ENCODE measurements at places on chromosomes 5 and 9. TPM values are rescaled to one million over a fixed set of nuclear protein-coding genes. Genes with fewer than 3 reads are reported as not detected.

GRCh38 chr9:136643596-136644342 is 18.9 kb upstream of the EGFL7 start:
- no peak for DNase-seq

- DNase-seq = no peak
Measured at GRCh38 chr5:105695941-105696340, 1974.8 kb downstream of the EFNA5 start.

MYORG gene
- 8.1 TPM for polyA plus RNA-seq

GRCh38 chr9:4393806-4394523 is 94.1 kb upstream of the GLIS3 start:
- DNase-seq = no peak

PFN3 gene
- polyA plus RNA-seq = 3.1 TPM

FGF18 gene
- 0.44 TPM for polyA plus RNA-seq

- no peak for DNase-seq
Measured at GRCh38 chr9:135805422-135806022, 101.8 kb downstream of the CAMSAP1 start.

DNA sequence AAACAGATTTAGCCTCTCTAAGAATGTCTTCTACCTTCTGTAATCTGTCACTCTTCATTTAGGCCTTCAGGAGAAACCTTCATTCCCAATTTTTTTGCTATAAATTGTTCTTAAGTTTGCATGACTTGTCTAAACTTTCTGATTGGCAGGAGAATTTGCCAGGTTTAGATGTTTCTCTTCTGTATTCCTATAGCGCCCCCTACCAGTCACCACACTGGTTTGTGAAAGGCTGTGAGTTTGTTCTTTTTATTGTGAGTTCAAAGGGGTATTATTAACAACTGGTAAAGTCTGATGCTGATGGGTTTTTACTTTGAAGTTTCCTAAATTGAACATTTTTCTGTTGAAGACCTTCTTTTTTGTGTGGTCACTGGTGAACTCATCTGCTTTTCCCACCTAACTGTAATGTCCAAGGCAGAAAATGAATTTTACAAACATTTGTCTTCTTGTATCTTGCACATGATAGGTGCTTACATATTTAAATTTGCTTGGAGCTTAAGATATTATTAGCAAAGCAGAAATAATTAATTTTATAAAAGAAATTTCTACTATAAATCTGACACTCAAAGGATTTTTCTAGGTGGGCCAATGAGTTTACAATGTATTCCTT is 18.4 kb upstream of the F2RL2 start:
- peak; percentile 65 for DNase-seq

DNA sequence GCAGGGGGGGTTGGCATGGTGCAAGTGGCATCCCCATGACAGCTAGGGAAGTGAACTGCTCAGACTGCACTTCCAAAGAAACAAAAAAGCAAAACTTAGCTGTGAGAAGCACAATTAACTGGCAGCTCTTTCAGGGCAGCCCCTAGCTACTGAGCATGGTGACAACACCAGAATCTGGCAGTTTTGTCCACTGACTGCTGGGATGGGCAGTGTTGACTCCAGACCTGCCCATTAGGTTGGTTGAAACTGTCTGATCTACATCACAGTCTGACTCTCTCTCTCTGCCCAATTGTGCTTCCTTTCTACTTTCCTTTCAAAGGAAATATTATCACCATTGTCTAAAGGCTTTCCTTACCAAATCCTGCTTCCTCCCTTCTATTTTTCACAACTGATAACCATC is 12.5 kb upstream of the RAD23B start:
- DNase-seq = no peak

- peak; percentile 11 for DNase-seq
Measured at GRCh38 chr9:68678430-68678829, 26.6 kb upstream of the PIP5K1B start.

DNA sequence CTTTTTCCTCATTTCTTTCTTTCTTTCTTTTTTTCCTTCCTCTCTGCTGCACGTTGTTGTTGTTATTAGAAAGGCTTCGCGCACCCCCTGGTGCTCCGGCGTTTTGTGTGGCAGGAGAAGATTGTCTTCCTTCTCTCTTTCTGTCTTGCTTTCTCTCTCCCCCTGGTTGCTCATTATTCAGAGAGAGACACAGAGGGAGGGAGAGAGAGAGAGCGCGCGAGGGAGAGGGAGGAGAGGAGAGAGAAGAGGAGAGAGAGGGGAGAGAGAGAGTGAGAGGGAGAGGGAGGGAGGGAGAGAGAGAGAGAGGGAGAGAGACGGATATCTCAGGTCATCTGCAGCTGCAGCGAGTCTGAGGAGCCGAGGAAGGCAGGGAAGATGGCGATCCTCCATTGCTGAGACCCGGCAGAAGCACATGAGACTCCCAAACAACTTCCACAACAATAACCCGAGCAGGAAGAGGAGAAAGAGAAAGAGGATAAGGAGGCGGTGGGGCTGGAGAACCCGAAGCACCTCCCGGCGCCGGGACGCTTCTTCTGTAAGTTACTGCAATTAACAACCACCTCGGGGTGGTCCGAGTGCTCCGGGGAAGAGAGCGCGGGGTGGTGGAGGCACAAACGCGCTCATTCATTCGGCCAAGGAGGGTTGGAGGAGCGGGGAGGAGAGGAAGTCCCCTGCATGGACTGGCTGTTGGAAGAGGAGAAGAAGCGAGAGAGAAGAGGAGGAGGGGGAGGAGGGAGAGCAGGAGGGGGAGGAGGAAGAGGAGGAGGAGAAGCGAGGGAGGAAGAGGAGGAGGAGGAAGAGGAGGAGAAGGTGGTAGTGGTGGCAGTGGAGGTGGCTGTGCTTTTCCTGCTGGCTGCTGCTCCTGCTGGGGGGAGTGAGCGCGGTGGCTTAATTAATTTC is at the start of gene ZNF462:
ZNF462 (plus strand) TSS at position 346 of the 900 bp plus-strand sequence. CDS start 60,218 bp downstream, outside the sequence.
- peak; percentile 78 for DNase-seq

- DNase-seq = no peak
Measured at GRCh38 chr5:14406554-14406849, 175.1 kb upstream of the OTULINL start.

DNA sequence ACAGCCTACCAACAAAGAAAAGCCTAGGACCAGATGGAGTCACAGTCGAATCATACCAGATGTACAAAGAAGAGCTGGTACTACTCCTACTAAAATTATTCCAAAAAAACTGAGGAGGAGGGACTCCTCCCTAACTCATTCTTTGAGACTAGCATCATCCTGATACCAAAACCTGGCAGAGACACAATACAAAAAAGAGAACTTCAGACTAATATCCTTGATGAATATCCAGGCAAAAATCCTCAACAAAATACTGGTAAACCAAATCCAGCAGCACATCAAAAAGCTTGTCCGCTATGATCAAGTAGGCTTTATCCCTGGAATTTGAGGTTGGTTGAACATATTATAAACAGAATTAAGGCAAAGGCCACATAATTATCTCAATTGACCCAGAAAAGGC is 900.4 kb upstream of the ARRDC3 start:
- DNase-seq = no peak

NOL8 gene
- polyA plus RNA-seq = 42.1 TPM

DNA sequence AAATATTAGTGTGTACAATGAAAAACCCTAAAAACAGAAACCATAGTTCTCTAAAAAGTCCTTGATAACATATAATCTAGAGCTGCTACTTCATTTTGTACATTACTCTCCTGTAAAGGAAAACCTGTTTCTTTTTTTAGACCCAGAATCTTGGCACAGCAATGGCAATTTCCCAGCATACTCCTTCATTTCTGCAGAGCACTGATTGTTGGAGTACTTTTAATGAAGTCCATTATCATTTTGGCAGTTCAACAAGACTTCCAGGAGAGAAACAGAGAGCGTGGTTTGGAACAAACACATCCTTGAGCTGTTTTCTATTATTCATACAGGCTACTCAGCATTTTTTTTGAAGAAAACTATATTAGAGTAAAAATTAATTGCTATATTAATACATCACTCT is 22.7 kb upstream of the MROH2B start:
- no peak for DNase-seq

DNA sequence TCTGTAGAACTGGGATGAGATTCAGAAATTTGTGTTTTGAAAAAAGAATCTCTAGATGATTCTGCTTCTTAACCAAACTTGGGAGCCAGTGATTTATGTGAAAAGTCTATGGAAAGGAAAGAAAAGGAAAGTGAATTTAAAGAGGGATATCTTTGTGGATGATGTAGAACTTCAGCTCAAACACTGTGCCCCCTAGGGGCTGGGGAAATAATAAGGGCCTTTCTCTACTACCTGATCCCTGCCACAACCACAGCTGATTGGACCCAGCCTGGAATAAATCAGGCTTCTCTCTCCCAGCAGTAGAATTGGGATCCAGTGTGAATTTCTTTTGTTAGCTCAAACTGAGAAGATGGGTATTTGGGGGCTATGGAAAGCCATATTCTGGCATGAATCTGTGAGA is 155.0 kb downstream of the PRELID2 start:
- DNase-seq = no peak

DNA sequence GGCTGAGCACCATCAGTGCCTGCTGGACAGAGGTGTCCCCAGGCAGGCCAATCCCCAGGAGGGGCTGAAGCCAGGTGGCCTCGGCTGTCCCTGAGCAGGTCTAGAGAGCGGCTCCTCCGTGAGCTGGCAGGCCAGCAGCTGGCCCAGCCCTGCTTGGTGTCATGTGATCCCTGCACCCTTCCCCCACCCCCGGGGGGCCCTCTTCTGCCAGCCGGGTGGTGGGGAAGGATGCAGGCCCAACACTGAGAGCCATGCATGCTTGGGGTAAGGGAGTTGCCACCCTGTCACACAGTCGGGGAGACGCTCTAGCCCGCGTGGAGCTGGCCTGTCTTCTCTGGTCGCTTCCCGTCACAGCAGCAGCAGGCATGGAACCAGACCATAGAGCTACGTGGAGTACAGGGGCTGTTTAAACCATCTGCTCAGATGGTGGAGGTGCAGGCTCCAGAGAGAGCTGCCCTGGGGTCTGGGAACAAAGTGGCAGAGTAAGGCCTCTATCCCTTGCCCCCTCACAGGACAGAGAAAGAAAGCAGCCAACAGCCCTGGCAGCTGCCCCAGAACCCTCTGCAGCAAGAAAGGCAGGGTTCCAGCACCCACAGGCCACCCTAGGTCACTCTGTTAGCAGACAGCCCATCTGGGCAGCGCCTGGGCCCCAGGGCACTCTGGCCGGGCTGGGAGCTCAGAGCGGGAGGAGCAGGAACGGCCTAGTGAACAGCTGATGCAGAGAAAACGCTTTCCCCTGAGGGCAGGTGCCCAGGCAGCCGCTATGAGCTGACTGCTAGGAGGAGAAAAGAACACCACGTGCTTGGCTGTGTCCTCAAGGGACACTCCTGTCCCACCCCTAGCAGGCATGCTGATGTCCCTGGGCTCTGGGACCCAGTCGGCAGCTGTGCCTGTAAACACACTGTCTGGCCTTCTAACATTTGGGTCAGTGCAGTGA is 6.8 kb downstream of the RALGDS start:
- DNase-seq = no peak

FNIP1 gene
- polyA plus RNA-seq = 16.8 TPM

SLC6A18 gene
- polyA plus RNA-seq = 2.5 TPM

DNA sequence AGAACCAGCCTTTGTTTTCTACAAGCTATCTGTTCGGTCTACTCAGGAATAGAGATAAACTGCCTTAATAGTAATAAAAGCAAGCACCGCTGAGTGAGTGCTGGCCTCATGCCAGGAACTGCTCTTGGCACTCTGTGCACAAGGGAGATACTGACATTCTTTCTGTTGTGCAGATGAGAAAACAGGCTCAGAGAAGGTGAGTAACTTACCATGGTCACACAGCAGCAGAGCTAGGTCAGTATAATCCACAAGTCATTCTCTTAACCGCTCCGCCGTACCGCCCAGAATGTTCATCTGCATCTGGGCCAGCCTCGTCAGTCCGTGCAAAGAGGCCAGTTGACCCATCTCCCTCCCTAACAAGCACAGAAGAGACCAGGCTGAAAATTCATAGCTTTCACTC is 27.4 kb downstream of the QRFP start:
- DNase-seq = no peak

FOXD4 gene
- polyA plus RNA-seq = 0.73 TPM

SLC23A1 gene
- polyA plus RNA-seq = 22.0 TPM

DNA sequence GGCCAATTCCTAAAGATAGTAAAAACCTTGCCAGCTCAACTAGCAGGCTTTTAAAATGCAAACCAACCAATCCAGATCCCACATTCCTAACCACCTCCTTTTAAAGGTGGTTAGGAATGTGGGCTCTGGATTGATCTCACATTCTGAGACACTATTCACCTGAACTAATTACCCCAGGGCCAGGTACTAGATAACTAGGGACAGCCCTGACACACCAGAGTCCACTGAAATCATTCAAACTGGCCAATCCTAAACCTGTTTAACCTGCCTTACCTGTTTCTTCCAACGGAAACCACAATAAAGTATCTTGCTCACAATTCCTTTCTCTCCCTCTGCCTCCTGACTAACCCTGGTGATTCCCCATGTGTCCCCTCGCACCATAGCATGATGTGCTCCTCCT is 168.3 kb upstream of the DMAC1 start:
- DNase-seq = no peak

- DNase-seq = no peak
Measured at GRCh38 chr5:142143878-142144277, 35.3 kb downstream of the NDFIP1 start.

- no peak for DNase-seq
Measured at GRCh38 chr5:75053054-75053303, 621 bp upstream of the GCNT4 start.
